ENCODE measurements at places on chromosomes 2 and 18. TPM values are rescaled to one million over a fixed set of nuclear protein-coding genes. Genes with fewer than 3 reads are reported as not detected.

DNA sequence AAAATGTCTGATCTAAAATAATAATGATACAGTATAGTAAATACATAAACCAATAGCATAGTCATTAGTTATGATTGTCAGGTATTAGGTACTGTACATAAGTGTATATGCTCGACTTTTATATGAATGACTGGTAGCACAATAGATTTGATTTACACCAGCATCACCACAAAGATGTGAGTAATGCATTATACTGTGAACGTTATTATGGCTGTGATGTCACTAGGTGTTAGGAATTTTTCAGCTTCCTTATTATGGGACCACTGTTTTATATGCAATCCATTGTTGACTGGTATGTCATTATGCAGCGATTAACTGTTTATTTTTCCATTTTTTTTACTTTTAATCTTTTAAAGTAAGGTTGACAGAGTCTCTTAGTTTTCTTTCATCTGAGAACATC is 23.7 kb downstream of the ATP9B start:
- DNase-seq = no peak

GRCh38 chr18:49016648-49017539 is 66.1 kb upstream of the SMAD7 start:
- DNase-seq = peak; percentile 14

- no peak for DNase-seq
These were observed 324.1 kb upstream of the THUMPD2 start for GRCh38 chr2:40103163-40103562.

Gene RAB6C
- total RNA-seq = not detected

Gene DTNB
- 11.1 TPM for total RNA-seq

- no peak for DNase-seq
These were observed 1.6 kb downstream of the RAB27B start for GRCh38 chr18:54829856-54830255.

DNA sequence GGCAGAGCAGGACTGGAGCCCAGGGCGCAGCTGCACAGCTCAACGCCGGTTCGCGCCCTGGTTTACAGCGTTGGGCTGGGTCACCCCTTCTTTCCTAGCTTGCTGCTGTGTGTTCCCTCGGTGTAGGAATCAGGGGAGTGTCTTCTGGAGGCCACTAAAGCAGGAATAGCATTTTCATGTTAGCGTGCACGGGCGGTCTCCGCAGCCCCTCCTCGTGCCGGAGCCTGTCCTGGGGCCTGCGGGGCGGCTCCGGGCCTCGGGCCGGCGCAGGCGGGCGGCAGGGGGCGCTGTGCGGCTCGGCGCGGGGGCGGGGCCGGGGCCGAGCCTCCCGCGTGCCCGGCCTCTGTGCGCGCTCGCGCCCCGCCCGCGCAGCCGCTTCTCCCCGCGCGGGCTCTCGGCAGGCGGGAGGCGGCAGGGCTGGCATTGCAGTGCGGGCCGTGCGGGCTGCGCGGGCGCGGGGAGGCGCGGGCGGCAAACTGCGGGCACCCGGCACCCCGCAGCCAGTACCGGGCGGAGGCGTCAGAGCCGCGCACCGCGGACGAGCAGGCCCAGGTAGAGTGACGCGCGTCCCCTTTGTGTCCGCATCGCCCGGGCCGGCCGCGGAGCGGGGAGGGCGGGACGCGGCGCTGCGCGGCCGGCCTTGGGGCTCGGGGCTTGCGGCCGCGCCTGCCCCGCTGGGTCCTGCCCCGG is at the start of gene RNF144A:
Gene RNF144A, plus strand, starts transcription at position 342 of the 690 bp plus-strand sequence. CDS start 79,515 bp downstream, outside the sequence.
- no peak for DNase-seq

Gene CPLX4
- not detected for total RNA-seq

Gene MPP4
- total RNA-seq = not detected

DNA sequence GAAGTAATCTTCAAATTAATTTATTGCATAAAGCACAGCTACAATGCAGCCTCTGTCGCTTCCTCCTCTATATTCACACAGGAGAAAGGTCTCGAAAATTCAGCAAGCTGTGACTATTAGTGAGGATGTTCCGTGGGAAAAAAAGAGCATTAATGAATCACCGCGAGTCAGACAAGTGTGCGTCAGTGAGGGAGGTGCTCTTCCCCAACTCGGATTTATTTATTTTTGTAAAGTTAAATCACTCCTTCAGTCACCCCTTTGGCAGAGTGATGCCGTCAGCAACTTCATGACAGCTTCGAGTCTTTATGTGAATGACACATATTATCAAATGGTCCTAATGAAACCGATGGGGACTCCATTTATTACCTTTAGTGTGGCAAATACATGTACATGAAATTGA is 648.9 kb upstream of the SALL3 start:
- no peak for DNase-seq

- DNase-seq = no peak
These were observed 1.5 kb downstream of the MAP3K2 start for GRCh38 chr2:127386246-127386645.

DNA sequence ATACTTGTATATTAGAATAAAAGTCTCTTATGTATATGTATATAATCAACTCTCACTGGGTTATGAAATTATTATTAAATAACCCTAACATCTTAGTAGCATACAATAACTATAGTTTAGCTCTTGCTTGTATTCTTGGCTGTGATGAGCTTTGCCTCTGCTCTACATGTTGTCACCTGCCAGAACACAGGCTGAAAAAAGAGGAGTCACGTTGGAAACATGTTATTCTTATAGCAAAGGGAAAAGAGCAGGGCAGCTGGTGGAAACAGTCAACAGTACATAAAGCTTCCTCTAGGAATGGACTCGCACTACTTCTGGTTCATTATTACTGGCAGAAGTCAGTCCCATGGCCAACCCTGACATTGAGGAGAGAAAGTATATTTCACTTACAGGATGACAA is 362.0 kb upstream of the KYNU start:
- DNase-seq = no peak

DNA sequence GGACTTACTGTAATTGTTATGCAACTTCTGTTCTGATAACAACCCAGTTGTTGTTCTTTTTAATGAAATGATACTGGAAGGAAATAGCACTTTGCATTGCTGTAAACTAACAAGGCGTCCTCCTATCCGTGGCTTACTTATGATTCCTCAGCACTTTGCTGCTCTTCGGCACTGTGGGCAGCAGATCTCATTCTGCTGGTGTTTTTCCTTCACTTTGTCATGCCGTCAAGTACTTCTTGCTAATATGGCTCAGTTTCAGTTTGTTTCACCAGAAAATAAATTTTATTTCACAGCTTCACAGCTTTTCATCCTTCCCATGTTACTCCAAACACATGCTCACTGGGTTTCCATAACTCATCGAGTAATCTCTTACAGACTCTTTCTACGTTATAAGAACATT is 289.3 kb downstream of the MEIS1 start:
- DNase-seq = no peak

- DNase-seq = no peak
These were observed 54.3 kb downstream of the B3GNT2 start for GRCh38 chr2:62250239-62250638.

GRCh38 chr18:1658908-1659566 is 754.4 kb downstream of the ADCYAP1 start:
- no peak for DNase-seq

GRCh38 chr2:222423632-222424275 is 589 bp upstream of the SGPP2 start:
- no peak for DNase-seq

Gene ELOA2
- not detected for total RNA-seq

Gene NT5C1B
- total RNA-seq = not detected
